ENCODE measurements at places on chromosomes 13 and 19. TPM values are rescaled to one million over a fixed set of nuclear protein-coding genes. Genes with fewer than 3 reads are reported as not detected.

Gene SERTAD3
- 6.2 TPM for total RNA-seq

Gene LRRC63
- 0.41 TPM for total RNA-seq

Gene GFY
- not detected for total RNA-seq

Gene KLF5
- total RNA-seq: 4.5 TPM

Gene ZNF85
- total RNA-seq: 11.4 TPM

Gene CCDC122
- total RNA-seq: 1.1 TPM

Gene KLF1
- not detected for total RNA-seq

Gene SKA3
- total RNA-seq: 24.0 TPM

Gene CD79A
- not detected for total RNA-seq

Gene SHISA2
- total RNA-seq: 0.90 TPM

Gene PSG4
- not detected for total RNA-seq

Gene CEACAM7
- total RNA-seq: not detected

Gene IGFL1
- not detected for total RNA-seq

Gene IGLON5
- total RNA-seq: not detected

Gene GPC6
- total RNA-seq: 92.6 TPM

Gene EFNA2
- total RNA-seq: not detected

Gene NEK5
- 0.45 TPM for total RNA-seq

Gene DDA1
- total RNA-seq: 2.9 TPM

Gene OR7A17
- not detected for total RNA-seq

Gene ZNF610
- 2.3 TPM for total RNA-seq

Gene TIMM50
- 46.1 TPM for total RNA-seq

Gene FXYD1
- total RNA-seq: 2.5 TPM

Gene RXFP2
- not detected for total RNA-seq

Gene PRODH2
- total RNA-seq: not detected

Gene KLK14
- total RNA-seq: not detected

Gene SYNGR4
- total RNA-seq: not detected

Gene SIGLECL1
- not detected for total RNA-seq

Gene CATSPERD
- not detected for total RNA-seq

Gene EHD2
- total RNA-seq: 110 TPM

Gene SMIM44
- not detected for total RNA-seq

Gene NLRP12
- not detected for total RNA-seq

Gene CCDC70
- not detected for total RNA-seq
